ENCODE measurements at places on chromosomes 12 and 14.

DNA sequence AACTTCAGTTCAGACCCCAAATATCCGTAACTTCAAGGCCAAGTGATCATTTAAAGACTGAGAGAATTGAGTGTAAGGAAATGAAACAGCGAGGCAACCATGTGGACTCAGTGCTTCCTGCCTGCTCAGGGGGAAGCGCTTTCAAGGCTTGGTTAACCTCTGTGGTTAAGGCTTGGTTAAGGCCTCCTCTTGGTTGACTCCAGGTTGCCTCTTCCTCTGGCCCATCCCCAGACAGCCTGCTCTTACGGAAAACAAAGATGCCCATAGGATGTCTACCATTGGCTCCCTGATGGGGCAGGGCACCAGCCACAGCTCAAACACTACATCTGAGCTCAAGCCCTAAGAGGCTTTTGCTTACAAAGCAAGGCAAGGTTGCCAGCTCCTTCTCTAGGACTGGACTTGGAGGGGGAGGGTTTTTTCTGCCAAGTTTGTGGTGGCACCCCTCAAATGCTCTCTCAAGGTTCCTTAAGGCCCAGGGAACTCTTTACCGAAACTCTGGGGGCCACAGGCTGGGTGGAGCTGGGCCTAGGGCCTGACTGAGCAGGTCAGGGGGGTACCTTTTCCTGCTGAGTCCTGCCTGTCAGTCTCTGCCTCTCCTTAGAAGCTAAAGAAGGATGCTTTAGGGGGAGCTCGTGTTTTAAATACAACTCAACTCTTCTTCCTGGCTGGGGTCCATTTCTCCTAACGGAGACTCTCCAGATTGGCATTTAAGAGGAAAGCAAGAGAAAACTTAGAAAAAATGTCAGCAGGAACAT, 13.7 kb downstream of the COL2A1 start:
- DNase-seq: peak; percentile 24

DNA sequence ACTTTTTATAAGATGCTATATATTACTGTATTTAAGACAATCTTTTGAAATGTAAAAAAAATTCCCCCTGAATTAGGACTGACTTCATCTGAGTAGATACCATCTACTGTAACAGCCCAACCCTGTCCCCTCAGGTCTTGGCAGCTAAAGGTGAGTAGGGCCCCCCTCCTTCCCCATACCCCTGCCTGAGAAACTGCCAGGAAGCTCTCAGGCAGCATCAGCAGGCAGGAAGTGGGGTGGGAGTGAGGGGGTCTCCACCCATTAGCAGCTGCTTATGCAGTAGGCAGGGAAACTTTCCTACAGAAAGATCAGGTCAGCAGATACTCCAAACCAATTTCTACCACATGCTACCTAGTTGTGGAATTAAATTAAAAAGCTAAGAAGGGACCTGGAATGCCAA, 62.5 kb downstream of the PAX9 start:
- no peak for DNase-seq

DNA sequence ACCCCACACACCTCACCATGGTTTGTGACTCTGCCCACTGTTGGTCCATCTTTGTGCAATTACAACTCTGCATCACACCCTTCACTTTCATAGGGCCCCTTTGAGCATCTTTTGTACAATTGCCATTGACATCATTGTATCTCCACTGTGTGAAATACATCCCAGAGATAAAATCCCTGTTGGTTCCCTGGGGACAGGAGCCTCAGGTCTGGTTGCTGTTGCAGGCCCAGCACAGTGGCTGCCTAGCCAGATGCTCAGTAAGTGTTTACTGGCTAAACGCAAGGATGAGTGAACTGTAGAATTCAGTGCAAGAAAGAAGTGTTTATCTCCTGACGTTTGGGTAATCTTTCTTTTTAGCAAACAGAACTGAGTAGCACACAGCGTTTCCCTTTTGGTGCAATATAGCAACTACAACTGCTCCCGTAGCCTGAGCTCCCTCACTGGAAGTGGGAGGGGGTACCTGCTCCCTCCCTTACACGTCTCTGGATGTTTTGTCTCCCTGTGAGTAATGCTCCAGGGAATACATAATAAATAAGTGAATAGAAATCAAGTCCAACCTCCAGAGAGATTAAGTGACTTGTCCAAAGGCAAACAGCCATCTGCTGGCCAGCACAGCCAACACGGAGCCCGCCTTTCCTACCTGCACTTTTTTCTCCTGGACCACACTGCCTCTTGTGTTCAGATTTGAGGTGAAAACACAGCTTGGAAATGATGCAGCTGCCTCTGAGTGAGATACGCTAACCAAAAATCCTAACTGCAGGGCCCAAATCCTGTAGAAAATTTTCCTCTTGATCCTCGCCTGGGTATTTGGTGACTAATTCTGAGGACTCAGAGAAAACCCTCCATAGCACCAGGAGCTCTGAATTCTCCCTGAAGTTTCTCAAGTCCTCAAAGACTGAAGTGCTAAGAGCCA, 27.4 kb downstream of the GALNT16 start:
- no peak for DNase-seq

GRCh38 chr12:43011383-43011926, 421.9 kb upstream of the PRICKLE1 start:
- DNase-seq: no peak

DNA sequence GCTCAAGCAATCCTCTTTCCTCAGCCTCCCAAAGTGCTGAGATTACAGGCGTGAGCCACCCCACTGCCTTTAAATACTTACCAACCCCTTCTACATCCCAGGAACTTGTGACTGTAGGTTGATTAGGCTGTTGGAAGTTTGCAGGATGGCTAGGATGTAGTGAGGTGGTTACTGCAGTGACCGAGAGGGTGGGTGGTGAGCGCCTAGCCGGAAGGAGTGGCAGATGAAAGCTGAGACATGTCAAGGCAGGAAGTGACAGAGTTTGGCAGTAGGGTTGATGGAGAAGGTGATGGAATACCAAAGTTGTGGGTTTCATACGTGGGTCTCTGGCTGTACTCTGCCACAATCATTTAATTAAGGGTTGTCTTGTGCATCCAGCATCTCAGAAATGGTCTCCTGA, 13.5 kb downstream of the B4GALNT3 start:
- DNase-seq: no peak

DNA sequence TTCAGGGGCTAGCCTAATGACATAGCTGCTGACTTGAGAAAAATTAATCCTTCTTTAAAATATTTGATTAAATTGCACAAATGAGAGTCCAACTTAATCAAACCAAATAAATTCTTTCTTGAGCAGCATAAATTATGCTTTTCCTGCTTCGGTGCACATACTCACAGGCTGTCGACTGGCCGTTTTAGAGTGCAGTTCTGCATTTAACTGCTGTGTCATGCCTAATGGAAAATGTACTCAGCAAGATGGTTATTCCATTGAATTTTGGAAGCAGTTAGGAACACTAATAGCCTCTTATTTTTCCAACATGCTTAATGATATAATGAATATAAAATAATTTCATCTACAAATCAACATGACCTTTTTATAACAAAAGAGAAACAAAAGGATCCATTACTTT, 266.1 kb upstream of the LRIG3 start:
- DNase-seq: no peak

GRCh38 chr12:126547905-126548304, 1482.7 kb downstream of the AACS start:
- no peak for DNase-seq

- DNase-seq: no peak
Observed at GRCh38 chr14:41609704-41610183, 3.1 kb downstream of the LRFN5 start.

GRCh38 chr12:7899755-7900154, 27.0 kb upstream of the SLC2A14 start:
- DNase-seq: no peak

GRCh38 chr14:74620497-74620921, 8.5 kb upstream of the LTBP2 start:
- DNase-seq: peak; percentile 21

DNA sequence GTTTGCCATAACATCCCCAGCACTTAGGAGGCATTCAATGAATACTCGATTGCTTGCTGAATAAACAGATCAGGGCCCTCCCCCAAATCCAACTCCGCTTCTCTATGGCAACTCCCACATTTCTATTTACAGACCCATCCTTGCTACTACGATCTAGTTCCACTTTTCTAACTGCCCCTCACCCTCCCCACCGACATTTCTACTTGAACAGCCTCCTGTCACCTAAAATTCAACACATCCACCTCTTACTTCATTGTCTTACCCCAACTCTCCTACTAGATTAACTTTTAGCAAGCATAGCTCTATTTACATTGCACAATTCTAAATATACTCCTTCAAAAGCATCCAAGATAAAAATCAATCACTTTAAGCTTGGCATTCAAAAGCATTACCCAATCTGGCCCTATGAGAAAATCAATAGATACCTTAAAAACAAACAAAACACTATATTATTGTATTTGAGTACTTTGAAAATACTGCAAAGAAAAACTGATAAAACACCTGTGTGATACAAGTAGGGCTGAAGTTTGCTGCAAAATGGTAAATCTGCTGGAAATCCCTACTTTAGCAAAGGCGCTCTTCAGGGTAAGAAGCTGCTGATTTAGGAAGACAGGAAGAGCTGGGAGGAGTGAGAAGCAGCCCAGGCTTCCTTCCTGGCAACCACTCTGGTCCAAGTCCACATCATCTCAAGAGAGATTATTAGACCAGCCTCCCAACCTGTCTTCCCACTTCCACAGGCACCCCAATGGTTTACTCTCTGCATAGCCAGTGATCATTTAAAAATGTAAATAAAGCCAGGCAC, 96.4 kb downstream of the HECTD4 start:
- DNase-seq: no peak

- DNase-seq: peak; percentile 23
Observed at GRCh38 chr12:106301611-106302321, 767 bp upstream of the TCP11L2 start.

- DNase-seq: no peak
Observed at GRCh38 chr14:91063119-91063518, 2.7 kb upstream of the RPS6KA5 start.

GRCh38 chr12:28536088-28536487, 345.8 kb downstream of the CCDC91 start:
- DNase-seq: no peak

GRCh38 chr12:95620171-95620570, 68.9 kb upstream of the USP44 start:
- no peak for DNase-seq

DNA sequence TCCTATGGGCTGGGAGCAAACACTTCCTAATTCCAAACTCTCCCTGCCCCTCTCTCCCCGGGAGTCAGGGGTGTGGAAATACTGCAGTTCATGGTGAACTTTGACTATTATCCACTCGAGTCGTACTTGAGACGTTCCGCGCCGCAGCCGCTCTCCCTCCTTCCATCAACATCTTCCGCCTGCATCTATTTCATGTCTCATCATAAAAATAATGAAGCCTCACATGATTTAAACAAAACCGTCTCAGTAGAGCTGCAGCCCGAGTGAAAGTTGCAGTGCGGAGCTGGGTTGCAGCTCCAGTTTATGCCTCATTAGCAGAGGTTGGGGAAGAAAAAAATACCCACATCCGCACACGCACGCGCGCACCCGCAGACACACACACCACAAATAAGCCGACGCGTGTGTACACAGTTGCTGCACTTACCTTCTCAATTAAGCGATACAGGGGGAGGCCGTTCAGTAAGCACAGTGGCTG, 283 bp downstream of the LMO3 start:
- DNase-seq: no peak

- DNase-seq: no peak
Observed at GRCh38 chr14:94458558-94459205, 6.1 kb upstream of the SERPINA11 start.

DNA sequence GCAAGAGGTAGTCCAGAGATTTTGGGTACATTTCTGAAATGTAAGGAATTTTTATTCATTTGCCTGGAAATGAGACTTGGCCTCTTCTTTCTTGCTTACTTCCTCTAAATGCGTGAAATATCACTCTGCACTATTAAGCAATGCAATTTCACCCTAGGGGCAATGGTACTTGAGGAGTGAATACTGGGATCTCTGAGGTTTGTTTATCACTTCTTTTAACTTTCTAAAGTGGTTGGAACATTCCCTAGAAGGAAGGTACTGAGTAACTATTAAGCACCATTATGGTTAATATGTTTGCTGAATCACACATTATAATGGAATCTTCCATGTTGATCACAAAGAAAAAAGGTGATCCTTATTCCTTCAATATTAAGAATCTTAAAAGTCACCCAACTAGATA, 120.9 kb upstream of the CAND1 start:
- DNase-seq: no peak

DNA sequence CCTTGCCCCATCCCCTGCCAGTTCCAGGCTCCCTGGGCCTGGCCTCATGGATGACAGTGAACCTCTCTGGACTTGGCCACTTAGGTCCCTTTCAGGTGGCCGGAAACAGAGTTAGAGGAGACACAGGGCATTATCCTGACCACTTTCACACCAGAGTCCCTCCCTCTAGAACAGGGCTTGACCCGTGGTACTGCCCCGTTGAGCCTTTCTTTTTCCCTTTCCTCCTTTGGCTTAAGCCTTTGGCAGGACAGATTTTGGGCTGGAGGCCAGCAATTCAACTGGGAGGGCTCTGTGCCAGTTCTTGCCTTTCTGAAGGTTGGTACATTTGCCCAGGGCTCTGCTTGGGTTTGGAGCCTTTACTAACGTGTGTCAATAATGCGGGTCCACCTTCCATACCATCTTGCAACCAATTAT, 22.8 kb downstream of the TPCN1 start:
- no peak for DNase-seq

GRCh38 chr12:96416033-96416799, 16.0 kb upstream of the CDK17 start:
- no peak for DNase-seq

- no peak for DNase-seq
Observed at GRCh38 chr12:30019366-30020140, 235.8 kb upstream of the TMTC1 start.

DNA sequence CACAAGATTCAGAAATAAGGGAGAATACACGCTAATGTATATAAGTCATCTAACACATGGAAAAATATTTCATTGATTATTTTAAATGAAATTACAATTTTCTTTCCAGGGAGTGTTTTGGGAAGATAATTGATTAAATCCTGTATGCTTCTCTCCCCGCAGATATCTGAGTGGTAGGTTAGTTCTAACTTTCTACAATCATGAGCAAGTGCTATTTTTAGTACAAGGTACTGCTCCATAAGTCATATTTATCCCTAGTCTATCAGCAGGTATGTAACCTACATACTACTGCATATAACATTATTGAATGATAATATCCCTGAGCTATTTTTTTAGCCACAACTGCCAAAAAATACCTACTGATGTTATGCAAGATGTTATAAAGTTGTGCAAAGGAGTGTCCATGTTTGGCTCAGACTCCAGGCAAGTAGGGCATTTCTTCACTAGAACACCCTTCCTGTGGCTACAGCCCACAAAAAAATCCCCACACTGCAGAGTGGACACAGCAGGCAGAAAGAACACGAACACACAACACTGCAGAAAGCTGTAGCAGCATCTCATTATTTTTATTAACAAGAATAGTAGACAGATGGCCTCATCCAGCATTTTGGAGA, 87.0 kb downstream of the SEC23A start:
- no peak for DNase-seq

- no peak for DNase-seq
Observed at GRCh38 chr14:65731933-65732506, 319.5 kb downstream of the FUT8 start.
